ENCODE measurements at places on chromosomes 3 and 15.

- no peak for DNase-seq
Measured at GRCh38 chr15:40444736-40445135, 4.0 kb downstream of the BAHD1 start.

DNA sequence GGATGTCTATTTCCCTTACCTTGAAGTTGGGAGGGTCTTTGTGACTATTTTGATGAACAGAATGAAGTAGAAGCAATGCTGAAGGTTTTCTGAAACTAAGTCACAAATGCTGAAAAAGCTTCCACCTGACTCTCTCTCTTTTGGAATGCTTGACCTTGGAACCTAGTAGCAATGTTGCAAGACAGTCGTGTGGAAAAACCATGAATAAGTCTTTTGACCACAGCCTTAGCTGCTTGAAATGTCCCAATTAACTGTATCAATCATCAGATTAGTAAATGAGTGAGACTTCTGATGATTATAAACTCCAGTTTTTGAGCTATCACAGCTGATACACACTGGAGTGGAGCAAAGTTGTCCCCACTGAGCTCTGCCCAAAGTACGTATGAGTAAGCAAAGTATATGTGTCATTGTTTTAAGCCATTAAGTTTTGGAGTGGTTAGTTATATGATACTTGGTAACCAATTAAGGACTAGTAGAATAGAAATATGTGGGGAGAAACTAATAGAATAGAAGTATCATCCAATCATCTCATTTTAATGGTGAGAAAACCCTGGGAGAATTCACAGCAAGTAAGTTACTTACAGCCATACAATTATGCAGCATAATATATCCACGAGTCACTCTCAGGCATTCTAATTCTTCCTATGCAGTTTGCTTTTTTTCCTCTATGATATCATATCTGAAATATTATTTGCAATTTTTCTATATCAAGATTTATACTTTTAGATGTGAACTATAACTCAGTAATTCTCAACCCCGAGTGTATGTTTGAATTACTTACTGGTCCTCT is 1010.6 kb downstream of the ROBO2 start:
- DNase-seq = no peak

GRCh38 chr15:96264351-96264798 is 66.1 kb upstream of the NR2F2 start:
- DNase-seq = peak; percentile 27

DNA sequence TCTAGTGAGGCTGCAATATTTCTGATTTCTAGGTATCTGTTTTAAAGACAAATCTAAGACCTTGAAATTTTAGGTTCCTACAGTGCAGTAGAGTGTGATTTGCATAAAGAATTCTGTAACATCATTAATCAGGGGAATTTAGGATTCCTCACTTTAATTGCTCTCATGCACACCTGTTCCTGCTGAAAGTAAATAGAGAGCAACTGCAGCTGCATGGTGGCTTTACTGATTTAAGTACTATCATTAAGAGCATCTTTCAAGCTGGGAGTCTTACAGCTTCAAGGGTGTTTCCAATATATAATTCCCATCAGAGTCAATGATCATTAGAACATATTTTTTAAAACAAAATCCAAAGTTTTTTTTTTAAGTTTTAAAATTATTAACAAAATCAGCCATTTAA is 36.0 kb upstream of the C3orf70 start:
- DNase-seq = no peak

DNA sequence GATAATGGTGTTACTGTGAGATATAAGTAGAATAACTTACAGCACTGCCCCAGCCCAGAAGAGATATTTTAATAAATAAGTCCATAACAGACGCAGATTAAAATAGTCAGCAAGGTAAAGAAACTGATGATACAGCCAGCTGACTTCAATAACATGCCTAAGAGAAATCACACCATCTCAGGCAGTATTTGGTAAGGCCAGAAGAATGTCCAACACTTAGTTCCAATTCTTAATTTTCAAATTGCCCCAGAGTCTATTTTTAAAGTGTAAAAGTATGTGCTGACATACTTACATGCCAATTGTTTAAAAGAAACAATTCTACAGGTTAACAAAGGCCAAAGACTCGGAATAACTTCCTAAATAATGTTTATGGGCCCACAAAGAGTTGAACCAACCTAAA is 1.6 kb downstream of the GNB4 start:
- no peak for DNase-seq

DNA sequence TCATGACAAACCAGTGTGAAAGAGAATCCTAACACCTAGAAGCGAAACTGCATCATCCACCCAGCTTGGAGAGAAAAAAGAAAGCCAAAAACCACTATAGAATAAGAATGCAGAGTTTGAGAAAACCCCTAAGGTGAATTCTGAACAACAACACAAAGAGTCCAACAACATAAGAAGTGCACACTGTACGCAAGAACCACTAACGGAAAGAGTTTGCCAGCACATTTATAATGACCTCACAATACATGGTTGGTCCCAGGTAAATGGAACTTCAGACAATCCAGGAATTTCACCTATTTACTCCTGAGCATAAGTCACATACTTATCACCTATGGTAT is 128.3 kb upstream of the BHLHE40 start:
- no peak for DNase-seq

GRCh38 chr3:87088993-87089841 is 98.3 kb upstream of the VGLL3 start:
- peak; percentile 71 for DNase-seq

DNA sequence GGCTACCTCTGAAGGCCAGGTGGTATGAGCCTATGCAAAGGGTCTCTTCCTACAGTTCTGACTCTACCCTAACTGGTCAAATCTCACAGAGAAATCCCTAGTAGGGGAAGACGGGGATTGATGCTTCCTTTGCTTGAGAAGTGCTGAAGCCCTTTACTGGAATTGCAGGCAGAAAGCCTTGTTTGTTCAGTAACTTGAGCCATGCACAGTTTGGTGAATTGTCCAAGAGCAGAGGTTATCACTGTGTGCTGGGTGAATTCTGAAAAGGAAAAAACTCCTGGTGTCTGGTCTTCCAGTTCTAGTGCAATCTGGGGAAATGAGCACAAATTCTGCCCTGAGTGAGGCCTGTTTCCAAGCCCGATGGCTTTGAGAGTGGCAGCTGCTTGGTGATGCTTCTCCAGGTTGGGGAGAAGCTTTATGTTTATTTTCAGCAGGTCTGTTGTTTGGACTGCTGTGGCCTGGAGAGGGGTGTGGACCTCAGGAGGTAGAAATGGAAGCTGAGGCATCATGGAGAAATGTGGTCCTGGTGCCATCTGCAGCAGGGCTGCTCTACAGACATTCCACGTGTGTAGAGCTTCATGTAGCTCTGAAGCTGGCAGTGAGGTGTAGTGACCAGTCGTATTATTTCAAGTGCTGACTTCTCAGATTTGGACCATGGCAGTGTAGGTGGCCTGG is 60.9 kb downstream of the ARNT2 start:
- DNase-seq = no peak

DNA sequence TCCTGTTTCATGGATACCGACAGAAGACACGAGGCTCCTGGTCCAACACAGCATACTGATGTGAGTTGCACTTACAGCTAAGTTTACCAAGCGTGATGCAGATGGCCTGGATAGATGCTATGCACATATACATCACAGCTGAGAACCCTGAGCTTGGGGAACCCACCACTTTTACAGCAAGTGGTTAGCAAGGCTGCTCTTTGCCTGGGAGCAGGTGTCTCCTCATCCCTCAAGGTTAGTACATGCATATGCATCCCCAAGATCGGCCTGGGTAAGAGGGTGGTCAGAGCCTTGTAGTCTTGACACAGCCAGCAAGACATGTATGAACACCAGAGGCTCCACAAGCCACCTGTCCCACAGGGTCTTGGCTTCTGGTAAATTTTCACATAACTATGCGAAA is 28.3 kb downstream of the LRRC2 start:
- DNase-seq = no peak

DNA sequence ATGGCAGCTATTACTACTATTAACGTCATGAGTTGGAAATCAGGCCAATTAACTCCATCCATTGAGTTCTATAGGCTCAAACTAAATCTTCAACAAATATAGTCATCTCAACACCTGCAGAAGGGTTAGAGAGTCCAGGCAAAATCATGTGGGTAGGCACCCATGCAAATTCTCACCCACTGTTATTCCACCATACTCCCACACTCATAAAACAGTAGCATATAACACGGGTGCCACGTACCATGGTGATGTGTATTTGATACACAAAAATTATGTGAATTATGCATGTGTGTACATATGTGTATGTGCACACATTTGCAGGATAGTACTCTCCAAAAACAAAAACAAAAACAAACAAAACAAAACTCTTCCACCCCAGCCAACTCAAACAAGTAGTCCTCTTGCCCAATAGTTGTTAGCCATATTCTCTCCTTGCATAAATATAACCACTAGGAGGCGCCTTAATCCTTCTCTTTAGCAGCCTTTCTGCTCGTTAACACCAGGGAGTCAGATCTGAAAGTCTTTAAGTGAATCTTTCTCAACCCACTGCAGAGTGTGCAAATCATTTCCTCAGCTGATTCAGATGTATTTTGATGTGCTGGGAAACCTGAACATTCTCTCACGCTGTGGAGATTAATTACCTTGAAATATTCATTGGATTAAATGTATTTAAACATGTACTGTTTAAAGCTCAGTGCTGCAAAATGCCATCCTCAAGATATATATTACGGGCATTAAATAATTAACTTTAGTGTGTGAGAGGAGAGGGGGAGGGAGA is 38.0 kb upstream of the COPB2 start:
- DNase-seq = no peak

GRCh38 chr3:186782542-186783057 is 777 bp upstream of the EIF4A2 start:
- DNase-seq = no peak

- no peak for DNase-seq
Measured at GRCh38 chr3:20182206-20182605, 3.8 kb downstream of the SGO1 start.

GRCh38 chr3:112047264-112047663 is 12.7 kb downstream of the TMPRSS7 start:
- no peak for DNase-seq

GRCh38 chr3:113758389-113759024 is 11.7 kb downstream of the ATP6V1A start:
- DNase-seq = no peak

- no peak for DNase-seq
Measured at GRCh38 chr15:45386420-45386819, 8.1 kb upstream of the GATM start.

- DNase-seq = no peak
Measured at GRCh38 chr3:171149526-171150116, 123.1 kb upstream of the SLC2A2 start.

DNA sequence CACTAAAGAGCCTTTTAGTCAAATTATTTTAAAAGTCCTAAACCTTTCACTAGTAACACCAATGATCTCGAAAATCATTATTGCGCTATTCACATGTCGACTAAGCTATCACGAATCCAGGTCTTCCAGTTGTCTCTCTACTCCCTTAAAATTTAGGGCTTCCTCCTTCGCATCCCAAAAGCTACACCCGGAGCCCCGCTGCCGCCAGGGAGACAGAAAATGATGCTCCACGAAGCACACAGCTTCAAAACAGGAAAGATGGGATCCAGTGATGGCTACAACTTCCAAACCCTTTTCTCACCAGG is 253 bp downstream of the IFT80 start:
- DNase-seq = no peak

DNA sequence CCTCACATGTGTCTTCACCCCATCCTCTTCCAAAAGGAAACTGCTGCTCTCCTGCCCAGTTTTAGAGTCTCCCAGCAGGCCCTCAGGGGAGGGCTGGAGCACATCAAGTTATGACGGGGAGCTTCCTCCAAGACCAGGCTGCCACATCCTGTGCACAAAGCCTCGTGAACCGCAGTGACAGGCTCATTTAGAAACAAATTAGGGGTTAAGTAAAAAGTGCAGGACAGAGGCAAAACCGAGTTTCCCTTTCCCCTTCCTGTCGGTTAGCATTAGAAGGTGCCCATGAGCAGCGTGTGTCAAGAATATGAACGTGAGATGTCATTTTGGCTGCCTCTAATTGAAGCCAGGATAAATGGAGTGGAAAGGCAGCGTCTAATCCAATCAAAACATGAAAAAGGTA is 199.7 kb downstream of the ARRDC4 start:
- DNase-seq = no peak

DNA sequence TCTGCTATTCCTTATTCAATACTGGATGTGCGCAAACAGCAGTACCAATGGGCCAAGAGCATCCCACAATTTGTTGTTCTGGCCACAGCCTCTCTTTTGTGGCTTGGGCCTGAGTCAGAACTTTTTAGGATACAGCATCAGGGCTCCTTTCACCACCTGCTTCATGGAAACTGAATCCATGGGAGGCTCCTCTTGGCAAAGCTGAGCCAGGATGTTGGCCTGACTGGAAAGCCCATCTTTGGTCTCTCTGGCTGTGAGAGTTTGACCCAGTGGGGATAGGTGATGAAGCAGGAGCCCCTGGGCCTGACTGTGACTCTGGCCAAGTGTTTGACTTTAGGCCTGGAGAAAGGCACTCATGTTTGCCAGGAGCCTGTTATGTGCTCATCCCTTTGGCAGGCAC is 27.6 kb downstream of the IL16 start:
- no peak for DNase-seq

DNA sequence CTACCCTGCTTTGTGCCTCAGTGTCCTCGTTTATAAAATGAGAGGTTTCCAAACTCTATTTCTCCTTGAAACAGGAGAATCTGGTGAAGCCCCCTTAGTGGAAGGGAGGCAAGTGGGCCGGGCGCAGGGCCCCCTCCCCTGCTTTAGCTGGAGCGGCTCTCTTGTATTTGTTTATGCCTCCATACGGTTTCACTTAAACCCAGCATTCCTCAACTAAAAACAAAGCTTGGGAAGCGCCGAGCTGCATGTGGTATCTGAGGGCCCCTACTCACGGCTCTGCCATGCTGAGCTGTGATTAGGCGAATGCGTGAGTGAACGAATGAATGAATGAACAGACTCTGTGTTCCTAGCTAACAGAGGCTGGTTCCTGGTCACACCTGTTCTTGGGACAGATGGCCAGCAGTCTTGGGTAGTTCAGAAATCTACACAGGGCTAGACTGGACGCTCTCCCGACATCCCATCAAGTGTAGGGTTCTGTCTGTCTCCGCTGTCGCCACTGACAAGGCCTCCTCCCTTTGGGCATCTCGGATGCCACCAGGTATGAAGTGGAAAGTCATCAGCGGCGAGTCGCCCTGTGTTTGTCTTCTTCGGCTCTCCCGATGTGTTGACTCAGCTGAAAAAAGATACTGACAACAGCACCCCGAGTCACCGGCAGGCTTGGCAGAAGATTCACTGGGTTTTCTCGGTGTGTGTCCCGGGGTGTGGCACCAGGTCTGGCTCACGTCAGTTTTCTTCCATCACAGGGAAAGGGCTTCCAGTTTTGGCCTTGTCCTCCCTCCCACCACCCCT is 42.4 kb upstream of the VPS8 start:
- no peak for DNase-seq

DNA sequence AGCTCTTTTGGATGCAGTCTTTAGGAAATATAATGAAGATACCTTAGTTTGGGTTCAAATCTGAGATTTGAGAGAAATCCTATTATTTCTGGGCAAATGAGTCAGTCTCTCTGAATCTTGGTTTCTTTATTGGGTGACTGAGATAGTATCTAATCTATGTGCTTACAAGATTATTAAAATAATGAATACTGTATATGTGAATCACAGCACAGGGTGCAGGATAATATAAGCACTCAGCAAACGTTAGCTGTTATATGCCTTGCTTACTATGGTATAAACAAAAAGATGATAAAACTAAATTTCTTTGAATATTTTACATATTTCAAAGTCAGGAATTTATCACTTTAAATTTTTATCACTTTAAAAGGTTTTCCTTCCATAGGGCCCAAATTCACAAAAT is 29.6 kb downstream of the FGF7 start:
- no peak for DNase-seq
